ENCODE measurements at places on chromosomes 4 and X.

GRCh38 chrX:15804563-15804962, 14.3 kb downstream of the ZRSR2 start:
- no peak for DNase-seq

DNA sequence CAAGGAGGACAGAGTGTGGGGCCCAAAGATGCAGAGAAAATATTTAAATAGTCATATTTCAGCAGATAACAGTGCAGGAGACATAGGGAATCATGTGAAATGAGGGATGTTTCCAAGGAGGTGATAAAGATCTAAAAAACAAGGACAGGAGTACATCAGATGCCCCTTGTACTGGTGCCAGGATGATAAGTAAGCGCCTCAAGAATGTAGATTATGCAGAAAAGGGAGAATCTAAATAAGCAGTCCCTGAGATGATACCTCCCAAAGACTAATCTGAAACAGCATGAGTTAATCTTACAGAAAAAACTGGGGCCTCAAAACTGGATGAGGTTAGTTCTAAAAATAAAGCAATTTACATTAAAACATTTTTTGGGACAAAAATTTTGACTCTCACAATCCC, 136.1 kb upstream of the WDFY3 start:
- DNase-seq: no peak

- peak; percentile 24 for DNase-seq
Measured at GRCh38 chrX:153600032-153600373, 1.1 kb upstream of the CCNQ start.

DNA sequence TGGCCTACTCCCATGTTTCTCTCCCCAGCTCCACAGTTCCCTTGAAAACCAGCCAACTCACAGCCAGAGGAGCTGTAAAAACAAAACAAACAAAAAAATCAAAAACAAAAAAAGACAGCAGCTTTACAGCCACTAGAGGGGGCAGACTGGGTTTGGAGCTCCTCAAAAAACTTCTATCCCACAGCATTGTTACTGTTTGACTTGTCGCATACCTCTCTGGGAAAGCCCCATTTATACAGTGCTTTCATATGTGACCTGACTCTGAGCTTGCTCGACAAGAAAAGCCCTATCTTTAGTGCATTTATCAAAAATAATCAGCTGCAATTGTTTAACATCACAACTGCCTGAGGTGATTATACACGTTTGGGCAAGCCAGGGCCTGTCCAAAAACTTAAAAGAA, 21.6 kb downstream of the TSPAN6 start:
- peak; percentile 72 for DNase-seq

- DNase-seq: peak; percentile 2
Measured at GRCh38 chr4:106707776-106708463, 328.2 kb downstream of the DKK2 start.

GRCh38 chrX:24426340-24426913, 38.7 kb upstream of the PDK3 start:
- peak; percentile 7 for DNase-seq

Measured in RKO (cell line).